ENCODE measurements at places on chromosomes 2 and 18. TPM values are rescaled to one million over a fixed set of nuclear protein-coding genes. Genes with fewer than 3 reads are reported as not detected.

- peak; percentile 99 for DNase-seq
Measured at GRCh38 chr18:158128-159036, at the start of gene USP14. Gene USP14, plus strand, starts transcription at chr18:158557. Its CDS starts 142 bp downstream, at chr18:158699.

- DNase-seq, result no peak
Measured at GRCh38 chr2:127157114-127157513, 50.2 kb upstream of the BIN1 start.

GRCh38 chr18:45322343-45322742 lies 292.9 kb upstream of the SLC14A2 start:
- no peak for DNase-seq

GRCh38 chr2:147910990-147911473 lies 66.2 kb downstream of the ACVR2A start:
- DNase-seq, result no peak

GRCh38 chr2:43178055-43178598 lies 48.3 kb downstream of the ZFP36L2 start:
- no peak for DNase-seq

DNA sequence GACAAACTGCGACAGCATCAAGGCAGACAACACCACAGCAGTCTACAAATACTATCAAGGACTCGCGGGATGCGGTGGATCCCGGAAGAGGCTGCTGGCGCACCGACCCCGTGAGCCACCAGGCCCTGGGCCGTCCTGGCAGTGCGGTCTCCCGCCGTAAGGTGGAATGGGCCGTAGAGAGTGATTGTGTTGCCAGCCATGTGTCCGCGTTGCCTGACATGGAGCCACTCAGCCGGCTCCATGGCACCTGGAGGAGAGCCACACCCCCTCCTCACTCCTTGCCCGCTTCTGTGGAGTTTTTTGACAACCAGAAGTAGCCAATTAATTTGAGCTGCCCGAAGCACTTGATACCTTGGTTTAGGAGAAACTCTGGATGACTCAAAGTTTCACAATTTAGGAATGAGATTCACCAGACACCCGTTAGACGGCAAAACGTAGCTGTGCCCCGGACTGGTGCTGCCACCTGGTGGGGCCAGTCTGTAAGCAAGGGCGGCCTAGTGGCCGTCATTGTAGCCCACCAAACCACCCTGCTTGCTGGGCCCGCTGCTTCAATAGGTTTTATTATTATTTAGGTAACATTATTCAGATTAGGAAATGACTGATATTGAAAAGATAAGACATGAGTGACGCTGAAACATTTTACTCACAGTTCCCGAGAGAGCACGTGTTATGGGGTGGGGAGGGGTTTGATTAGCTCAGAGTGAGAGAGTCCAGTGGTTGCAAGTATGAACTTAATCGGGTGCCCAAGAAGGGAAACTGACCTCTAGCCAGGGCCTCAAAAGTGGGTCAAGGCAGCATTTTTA lies 10.2 kb upstream of the IMP4 start:
- DNase-seq, result peak; percentile 92

DNA sequence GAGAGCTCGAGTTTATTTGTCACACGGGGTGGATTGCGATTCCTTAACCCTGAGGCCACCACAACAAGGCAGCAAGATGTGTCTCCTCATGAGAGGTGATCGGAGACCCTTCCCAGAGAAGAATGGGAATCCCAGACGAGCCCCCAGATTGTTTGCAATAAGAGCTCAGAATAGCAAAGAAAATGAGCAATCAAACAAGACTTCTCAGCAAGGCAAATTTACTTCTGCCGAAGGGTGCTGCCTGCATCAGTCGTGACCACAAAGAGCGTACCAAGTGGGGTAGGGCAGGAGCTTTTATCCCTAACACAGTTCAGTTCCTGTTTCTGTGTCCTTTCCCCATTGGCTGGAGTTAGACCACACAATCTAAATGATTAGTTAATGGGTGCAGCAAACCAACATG lies 237.5 kb upstream of the SYT4 start:
- DNase-seq, result no peak

DNA sequence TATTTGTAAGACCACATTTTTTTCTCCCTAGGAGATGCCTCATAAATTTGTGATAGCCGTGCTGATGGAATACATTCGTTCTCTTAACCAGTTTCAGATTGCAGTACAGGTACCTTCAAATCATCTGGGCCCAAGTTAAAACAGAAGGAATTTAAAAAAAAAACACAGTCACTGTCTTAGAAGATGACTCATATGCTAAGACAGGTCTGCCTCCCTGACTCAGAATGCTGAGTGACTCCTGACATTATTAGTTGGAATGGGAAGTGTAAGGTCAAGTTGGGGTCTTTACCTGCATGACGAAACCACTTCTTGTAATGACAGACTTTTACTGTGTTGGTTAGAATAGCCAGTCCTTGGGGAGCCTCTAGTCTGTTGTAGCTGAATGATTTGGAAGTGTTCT lies 26.3 kb downstream of the RMC1 start:
- no peak for DNase-seq

- peak; percentile 91 for DNase-seq
Measured at GRCh38 chr2:38505779-38506178, 96.9 kb downstream of the HNRNPLL start.

GRCh38 chr18:9215221-9215933 lies 78.8 kb downstream of the ANKRD12 start:
- no peak for DNase-seq

- DNase-seq, result no peak
Measured at GRCh38 chr2:158213773-158214172, 112.1 kb downstream of the UPP2 start.

GRCh38 chr2:53476834-53477233 lies 290.8 kb upstream of the CHAC2 start:
- DNase-seq, result no peak

Gene INHBB
- 9.9 TPM for total RNA-seq

Gene XIRP2
- total RNA-seq, result 22.3 TPM

Gene EPB41L3
- total RNA-seq, result 82.9 TPM

Gene GCKR
- 0.65 TPM for total RNA-seq

Gene NT5DC4
- total RNA-seq, result not detected

Gene MBOAT2
- total RNA-seq, result 16.1 TPM

Gene C18orf54
- 2.2 TPM for total RNA-seq

Gene TCF23
- total RNA-seq, result 10.7 TPM

Gene NT5C1B
- total RNA-seq, result not detected

Gene ANKRD29
- total RNA-seq, result 16.7 TPM

Data from posterior vena cava (tissue), 2 donors.